ENCODE measurements at places on chromosomes 5 and 9.

- DNase-seq = no peak
Measured at GRCh38 chr9:131013771-131014676, 5.0 kb downstream of the LAMC3 start.

- DNase-seq = peak; percentile 52
Measured at GRCh38 chr5:98927989-98928872, 576 bp downstream of the CHD1 start.

GRCh38 chr9:127550282-127550681 is 61.8 kb upstream of the STXBP1 start:
- no peak for DNase-seq

DNA sequence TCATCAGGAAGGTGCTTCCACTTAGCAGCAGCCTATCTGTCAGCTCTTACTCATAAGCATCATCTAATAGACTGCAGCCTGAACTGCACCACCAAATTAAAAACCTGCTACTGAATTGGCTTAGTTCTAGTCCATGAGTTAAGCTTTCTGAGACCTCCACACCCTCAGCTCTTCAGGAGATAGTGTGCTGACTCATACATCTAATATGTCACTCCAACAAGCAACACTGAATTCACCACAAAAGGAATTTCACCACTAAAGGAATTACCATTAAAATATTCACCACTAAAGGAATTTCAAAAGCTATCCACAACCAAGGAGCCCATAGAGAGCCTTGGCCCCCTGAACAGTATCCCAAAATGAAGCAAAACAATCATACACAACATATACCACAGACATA is 418.5 kb upstream of the RORB start:
- no peak for DNase-seq

DNA sequence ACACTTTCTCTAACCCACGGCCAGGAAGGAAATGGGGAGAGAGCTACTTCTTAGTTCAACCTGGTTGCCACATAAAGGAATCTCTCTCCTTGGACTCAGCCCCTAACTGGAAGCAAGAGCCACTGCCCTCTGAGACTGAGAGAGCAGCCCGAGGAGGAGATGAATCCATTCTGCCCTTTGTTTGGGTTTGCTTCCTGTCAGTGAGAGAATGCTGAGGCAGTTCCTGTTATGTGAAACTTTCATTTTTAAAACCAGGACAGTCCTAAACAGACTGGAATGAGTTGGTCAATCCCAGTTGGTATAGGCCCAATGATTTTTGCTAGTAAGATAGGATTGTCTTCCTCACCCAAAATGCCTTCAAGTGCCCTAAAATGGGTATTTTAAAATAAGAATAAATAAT is 205.1 kb downstream of the NTRK2 start:
- no peak for DNase-seq

DNA sequence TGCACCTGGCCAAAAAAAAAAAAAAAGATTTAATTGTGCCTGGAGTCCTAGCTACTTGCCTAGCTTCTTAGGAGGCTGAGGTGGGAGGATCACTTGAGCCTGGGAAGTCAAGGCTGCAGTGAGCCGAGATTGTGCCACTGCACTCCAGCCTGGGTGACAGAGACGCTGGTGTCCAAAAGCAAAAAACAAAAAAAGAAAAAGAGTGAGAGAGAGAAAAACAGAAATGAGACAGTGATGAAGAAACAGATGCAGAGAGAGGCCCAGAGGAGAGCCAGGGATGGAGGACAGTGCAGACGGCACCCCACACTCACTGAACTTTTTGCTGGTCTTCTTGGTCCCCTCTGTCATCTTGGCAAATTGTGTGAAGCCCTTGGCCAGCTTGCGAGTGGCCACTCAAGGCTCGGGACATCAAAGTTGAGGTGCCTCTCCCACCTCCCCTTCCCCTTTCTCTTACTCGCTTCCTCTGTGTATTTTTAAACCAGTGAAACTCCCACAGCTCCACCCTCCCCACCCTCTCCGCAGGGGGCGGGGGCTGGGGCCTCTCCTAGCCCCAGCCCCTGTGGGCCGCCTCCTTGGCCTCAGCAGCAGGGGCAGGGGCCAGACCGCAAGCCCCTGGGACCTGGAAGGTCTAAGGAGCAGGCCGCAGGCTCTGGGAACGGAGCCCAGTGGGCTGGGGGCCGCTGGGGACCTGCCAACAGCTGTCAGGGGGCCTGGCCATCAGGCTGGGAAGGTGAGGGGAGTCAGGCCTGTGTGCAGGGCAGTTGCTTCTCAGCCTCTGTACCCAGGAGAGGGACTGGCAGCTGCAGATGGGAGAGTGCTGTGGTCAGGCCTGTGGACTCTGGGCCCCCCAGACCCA is at the start of gene SH2D3C:
TSS of gene SH2D3C (minus strand) at position 387 of the 856 bp plus-strand sequence. CDS start at position 348, 39 bp downstream.
- no peak for DNase-seq

DNA sequence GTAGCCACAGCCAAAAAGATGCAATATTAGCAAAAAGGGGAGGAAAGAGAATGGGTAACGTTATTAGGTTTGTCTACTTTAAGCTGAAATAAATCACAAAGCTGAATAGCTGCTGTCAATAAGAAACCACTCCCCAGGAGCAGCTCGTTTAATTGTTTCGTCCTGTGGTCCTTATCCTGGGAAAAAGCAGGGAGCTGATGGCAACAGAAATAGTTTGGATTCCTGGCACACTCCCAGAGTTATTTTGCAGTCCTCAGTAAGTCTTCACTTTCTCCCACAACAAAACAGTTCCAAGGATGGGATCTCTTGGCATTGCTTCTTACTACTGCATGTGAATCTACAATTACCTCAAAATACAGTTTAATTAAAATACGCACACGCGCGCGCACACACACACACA is 28.8 kb downstream of the FRMD3 start:
- DNase-seq = no peak

- no peak for DNase-seq
Measured at GRCh38 chr5:169270827-169271226, 30.1 kb downstream of the SLIT3 start.

GRCh38 chr9:106857811-106858470 is 5.0 kb upstream of the ZNF462 start:
- DNase-seq = no peak

GRCh38 chr9:87443006-87443405 is 54.7 kb upstream of the DAPK1 start:
- no peak for DNase-seq

- no peak for DNase-seq
Measured at GRCh38 chr5:72234265-72234700, 85.8 kb downstream of the MRPS27 start.

- no peak for DNase-seq
Measured at GRCh38 chr5:141783005-141783946, 94.9 kb downstream of the PCDH1 start.

GRCh38 chr5:18491349-18491748 is 857.1 kb downstream of the TAF11L14 start:
- DNase-seq = no peak

GRCh38 chr5:88428633-88429032 is 160.0 kb upstream of the TMEM161B start:
- DNase-seq = no peak

DNA sequence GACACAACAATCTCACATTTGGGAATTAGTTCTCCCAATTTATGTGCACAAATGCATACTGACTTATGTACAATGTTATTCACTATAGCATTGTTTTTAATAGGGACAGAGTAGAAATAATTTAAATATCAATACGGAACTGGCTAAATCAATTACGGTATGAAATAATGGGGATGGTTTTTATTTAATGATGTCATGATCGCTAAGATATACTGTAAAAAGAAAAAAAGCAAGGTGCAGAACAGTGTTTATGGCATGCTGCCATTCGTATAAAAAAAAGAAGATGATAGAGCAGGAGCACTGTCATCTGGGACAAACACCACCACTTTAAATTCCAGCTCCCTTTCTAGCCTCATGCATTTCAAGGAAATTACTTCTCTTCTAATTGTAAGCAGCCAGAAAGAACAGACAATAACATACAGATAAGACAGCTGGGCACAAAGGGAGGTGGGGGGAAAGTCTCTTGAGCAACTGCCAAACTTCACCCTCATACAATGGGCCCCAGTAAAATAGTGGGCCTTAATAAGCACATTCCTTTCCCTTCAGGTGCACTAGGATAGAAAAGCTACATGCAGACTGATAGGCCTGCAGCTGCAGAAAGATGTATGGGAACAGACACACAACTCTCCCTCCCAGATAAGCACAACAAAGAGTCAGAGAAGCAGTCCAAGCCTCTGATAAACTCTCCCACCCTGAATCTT is 8.4 kb downstream of the SREK1IP1 start:
- DNase-seq = no peak

DNA sequence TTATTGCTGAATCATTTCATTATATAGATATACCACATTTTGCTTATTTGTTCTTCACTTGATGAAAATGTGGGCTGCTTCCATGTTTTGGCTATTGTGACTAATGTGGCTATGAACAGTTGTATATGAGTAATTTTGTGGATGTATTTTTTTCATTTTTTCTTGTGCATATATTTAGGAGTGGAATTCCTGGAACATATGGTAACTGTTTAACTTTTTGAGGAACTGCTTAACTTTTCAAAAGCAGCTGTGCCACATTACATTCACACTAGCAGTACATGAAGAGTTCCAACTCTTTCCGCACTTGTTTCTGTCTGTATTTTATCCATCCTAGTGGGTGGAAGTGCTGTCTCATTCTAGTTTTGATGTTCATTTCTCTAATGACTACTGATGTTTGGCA is 67.8 kb downstream of the JAK2 start:
- DNase-seq = no peak

DNA sequence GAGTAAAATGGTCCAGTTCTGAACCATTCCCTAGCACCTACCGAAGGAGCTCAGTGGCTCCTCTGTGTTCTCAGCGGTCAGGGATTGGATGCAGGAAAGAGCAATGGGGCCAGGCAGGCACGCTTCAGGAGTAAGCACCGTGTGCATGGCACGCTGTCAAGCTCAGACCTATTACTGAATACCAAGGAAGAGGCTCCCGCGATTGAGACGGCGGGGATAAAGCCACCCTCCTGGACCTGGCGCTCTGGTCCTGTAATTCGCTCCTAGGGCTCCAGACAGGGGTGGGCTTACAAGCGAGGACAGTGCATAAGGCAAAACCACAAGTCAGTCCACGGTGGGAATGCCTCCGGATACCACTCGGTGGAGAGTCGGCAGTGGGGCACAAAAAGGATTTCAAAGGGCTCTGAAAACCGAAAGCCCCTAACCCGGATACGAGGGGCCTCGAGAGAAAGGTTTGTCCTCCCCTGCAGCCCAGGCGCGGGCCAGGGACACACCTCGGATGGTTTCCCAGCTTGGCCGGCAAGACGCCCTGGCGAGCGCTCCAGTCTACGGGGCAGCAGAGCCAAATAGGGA is 988 bp downstream of the OXCT1 start:
- peak; percentile 76 for DNase-seq

GRCh38 chr9:119967867-119968535 is 598.8 kb upstream of the BRINP1 start:
- DNase-seq = no peak

DNA sequence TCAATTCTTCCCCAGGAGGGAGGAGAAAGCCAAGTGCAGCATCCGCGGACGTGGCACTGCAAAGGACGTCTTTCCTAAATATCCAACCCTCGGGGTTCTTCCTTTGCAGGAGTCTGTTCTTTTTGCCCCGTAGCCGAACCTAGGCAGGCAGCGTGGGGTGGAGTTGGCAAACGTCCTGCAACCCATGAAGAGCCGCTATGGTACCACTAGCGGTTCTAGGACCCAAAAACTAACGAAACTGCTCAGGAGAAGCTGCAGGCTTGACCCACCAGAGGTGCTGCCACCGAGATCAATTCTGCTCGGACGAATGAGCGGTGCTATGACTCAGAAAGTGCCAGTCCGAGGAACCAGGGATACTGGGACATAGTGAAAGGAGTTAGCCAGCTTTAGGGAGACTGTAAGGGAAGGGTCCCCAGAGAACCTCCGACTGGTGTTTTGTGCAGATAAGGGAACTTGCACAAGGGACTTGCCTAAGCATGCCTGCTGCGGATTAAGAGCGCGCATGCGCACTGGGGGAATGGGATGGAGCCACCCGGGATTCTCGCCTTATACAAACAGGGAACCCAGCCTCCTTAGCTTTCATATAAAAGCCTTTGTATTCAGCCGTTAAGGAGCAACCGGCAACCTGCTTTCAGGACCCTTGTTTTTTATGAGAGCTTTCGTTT is 32.7 kb downstream of the ANXA2R start:
- DNase-seq = peak; percentile 81

DNA sequence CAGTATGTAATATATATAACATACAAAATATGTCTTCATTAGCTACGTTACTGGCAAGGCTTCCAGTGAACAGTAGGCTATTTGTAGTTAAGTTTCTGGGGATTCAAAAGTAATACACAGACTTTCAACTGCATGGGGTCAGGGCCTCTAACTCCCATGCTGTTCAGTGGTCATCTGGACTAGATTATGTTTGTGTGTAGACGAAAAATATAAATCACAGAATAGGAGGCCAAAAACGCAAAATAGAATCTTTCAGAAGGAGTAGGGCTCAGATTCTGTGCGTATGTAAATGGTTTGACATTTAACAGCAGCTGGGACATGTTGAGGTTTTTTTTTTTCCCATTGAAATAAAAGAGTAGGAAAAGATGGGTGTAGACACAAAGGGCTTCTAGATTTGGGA is 1048.7 kb upstream of the WWC1 start:
- no peak for DNase-seq

DNA sequence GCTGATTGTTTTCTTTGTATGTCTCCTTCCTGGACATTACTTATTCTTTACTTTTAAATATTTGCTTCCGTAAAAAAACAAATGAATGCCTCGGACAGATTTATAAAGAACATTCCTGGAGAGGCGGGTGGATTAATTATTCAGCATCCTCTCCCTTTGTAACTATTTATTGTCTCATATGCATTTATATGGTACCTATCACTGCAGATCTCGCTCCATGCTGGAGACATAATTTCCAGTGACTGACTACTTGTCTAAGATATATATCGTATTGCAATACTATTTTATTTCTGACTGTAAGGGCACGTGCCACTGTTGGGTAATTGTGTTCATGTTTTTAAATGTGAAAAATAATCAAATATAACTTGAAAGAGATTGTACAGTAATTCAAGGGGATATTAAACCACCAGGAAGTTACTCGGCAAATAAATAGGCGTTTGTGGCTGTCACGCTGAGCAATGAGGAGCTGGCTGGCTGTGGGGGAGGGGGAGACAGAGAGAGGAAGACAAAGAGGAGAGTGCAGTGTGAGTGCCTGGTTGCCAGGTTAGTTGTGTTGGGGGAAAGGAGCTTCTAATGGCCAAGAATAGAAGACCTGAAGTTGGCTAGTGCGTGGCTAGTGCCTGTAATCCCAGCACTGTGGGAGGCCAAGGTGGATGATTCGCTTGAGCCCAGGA is 131.8 kb upstream of the GABRP start:
- DNase-seq = no peak

DNA sequence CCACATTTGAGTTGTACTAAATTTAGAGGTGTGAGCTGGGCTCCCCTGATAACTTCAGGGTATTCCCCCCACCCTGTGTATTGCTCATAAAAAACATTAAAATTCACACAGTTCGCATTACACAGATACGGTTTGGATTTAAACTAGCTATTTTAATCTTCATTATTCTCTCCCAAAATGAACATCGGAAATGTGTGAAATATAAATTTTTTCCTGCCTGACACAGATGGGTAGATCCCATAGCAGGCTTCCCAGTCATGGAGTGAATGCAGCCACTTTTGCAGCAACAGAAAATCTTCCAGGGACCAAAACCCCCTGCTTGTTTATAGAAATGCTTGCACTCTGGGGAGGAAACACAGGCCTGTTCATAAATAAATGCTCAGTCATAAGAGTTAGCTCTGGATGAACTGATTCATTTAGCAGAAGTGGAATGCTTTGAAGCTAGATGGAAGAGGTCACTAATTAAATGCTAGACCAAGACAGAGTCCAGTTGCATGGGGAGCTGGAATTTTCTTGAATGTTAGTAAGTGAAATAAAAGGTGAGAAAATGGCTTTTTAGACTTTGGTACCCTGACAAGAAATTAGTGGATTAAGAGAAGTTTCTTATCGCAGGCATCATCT is 115.6 kb downstream of the PDE8B start:
- no peak for DNase-seq

GRCh38 chr5:118405650-118406061 is 582.7 kb downstream of the DTWD2 start:
- no peak for DNase-seq

All from midbrain (tissue), 1 donor.